ENCODE measurements at places on chromosomes 12 and 14.

DNA sequence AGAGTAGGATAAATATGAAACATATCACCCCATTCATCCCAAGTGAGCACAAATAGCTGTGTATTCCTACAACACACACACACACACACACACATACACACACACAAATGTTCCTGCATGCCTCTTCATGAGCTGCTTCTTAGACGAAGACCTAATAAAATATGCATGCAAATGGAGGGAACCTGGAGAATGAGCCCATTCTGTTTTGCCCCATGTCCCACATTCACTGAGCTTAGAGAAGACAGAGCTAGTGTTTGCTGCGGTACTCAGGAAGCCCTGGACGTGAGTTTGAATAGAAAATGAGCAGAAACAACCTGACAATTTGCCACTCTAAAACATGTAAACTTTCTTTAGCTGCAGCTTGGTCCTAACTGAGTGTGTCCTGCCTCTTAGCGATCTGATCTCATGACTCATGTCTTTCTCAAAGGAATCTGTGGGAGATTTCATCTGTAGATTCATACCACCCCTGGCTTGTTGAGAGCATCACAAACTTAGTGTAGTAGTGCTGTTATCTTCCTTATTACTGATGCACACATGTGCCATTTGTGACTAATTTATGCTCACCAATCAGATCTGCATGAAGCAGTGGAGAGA lies 86.8 kb downstream of the ITPR2 start:
- no peak for DNase-seq
- H3K36me3 ChIP-seq: peaks cover 21% of the 10 kb centered on the region
- H3K4me3 ChIP-seq: no peak overlapping the region
- H3K27ac ChIP-seq: no peak overlapping the region
- H3K4me1 ChIP-seq: peaks cover 50% of the 10 kb centered on the region

DNA sequence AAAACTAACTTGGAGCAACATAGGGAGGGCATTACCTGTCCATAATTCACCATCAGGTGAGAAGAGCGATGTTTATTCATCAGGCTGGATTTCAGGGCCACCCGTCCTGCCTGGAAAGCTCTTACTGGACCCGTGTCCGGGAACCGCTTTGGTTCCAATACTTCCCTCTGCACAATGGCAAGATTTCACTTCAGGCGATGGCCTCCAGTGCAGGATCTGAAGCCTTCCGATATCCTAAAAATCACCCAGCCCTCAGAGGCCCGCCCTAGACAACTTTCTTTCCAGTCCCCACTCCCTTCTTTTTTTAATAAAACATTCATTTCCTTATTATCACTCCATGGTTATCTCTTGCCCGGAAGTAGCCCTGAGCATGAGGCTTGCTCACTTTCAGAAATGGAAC lies 92.5 kb downstream of the BCL11B start:
- no peak for DNase-seq
- H3K27me3 ChIP-seq: no peaks in the 10 kb centered on the region
- peak overlapping the region; percentile 94 for H3K27ac ChIP-seq
- H3K4me1 ChIP-seq: peaks cover 76% of the 10 kb centered on the region

- H3K36me3 ChIP-seq: peaks cover 6% of the 10 kb centered on the region
- H3K27ac ChIP-seq: no peak overlapping the region
- no peaks in the 10 kb centered on the region for H3K4me1 ChIP-seq
- H3K4me3 ChIP-seq: no peak overlapping the region
- H3K27me3 ChIP-seq: no peaks in the 10 kb centered on the region
- no peak for DNase-seq
Measured at GRCh38 chr12:39638178-39638577, 18.6 kb upstream of the ABCD2 start.

- H3K4me3 ChIP-seq: peak overlapping the region; percentile 37
- H3K4me1 ChIP-seq: peaks cover 13% of the 10 kb centered on the region
- H3K36me3 ChIP-seq: no peaks in the 10 kb centered on the region
- no peak for DNase-seq
Measured at GRCh38 chr12:55972042-55972441, 1.8 kb upstream of the RAB5B start.

DNA sequence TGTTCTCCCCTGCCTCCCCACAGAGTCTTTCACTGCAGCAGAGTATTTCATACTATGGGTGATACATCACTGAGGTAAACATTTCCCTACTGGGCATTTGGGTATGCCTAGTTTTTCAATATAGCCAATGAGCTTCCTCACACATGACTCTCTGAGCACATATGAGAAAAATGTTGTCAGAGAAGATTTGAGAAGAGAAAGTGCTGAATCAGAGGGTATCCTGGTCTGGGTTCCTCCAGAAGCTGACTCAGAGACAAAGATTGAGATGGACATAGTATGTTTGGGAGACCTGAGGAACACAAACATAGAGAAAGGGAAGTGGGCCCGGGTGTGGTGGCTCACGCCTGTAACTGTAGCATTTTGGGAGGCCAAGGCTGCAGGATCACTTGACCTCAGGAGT lies 12.6 kb downstream of the SLC8B1 start:
- no peak for DNase-seq
- H3K4me3 ChIP-seq: no peak overlapping the region
- peaks cover 32% of the 10 kb centered on the region for H3K4me1 ChIP-seq
- no peak overlapping the region for H3K27ac ChIP-seq
- no peaks in the 10 kb centered on the region for H3K27me3 ChIP-seq
- H3K36me3 ChIP-seq: peaks cover 7% of the 10 kb centered on the region

All from naive thymus-derived CD8-positive, alpha-beta T cell (primary cell).